ENCODE measurements at places on chromosomes 5 and 9.

- no peak overlapping the region for H3K27ac ChIP-seq
- peaks cover 19% of the 10 kb centered on the region for H3K27me3 ChIP-seq
- DNase-seq: no peak
- no peaks in the 10 kb centered on the region for H3K36me3 ChIP-seq
These were observed 37.1 kb upstream of the LRRC14B start for GRCh38 chr5:154236-154635.

GRCh38 chr9:78040726-78041125 is 9.1 kb upstream of the GNAQ start:
- H3K27ac ChIP-seq: no peak overlapping the region
- H3K4me1 ChIP-seq: no peaks in the 10 kb centered on the region
- peaks cover 29% of the 10 kb centered on the region for H3K27me3 ChIP-seq
- no peak overlapping the region for H3K4me3 ChIP-seq

DNA sequence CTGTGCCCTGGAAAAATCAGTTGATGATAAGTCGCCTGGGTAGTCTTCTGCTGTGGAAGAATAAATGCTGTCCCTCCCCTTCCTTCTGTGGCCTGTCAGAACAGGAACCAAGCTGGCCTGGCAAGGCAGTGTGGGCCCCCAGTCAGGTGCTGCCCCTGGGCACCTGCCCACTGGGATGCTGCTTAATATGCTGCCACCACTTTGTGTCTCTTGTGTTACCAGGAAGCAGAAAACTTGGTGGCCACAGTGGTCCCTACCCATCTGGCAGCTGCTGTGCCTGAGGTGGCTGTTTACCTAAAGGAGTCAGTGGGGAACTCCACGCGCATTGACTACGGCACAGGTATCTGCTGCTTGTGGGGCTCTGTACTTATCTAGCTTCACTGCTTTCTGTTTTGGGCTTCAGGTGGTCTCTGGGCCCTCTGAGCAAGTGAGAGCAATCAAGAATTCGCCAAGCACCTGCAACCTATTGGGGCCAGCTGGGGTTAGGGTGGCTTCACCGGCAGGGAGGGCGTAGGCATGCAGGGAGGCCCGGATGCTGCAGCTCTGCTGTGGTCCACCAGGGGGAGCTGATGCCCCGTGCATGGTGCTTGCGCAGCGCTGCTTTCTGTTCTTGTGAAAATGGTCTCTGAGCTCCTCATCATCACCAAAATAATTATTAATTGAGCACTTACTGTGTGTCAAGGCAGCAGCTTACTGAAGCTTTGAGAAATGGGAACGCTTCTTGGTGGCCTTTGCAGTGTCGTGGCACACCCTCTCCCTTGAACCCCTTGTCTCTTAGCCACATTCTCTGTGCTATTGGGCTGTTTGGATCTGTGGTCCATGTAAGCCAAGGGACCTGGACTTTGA is 20.3 kb downstream of the PTPA start:
- peaks cover 31% of the 10 kb centered on the region for H3K36me3 ChIP-seq
- H3K4me1 ChIP-seq: peaks cover 12% of the 10 kb centered on the region
- H3K27me3 ChIP-seq: no peaks in the 10 kb centered on the region
- no peak overlapping the region for H3K27ac ChIP-seq
- DNase-seq: peak; percentile 70

GRCh38 chr5:113242481-113243348 is 192.1 kb downstream of the TSSK1B start:
- no peak for DNase-seq
- H3K4me1 ChIP-seq: no peaks in the 10 kb centered on the region
- no peak overlapping the region for H3K4me3 ChIP-seq
- no peaks in the 10 kb centered on the region for H3K36me3 ChIP-seq

DNA sequence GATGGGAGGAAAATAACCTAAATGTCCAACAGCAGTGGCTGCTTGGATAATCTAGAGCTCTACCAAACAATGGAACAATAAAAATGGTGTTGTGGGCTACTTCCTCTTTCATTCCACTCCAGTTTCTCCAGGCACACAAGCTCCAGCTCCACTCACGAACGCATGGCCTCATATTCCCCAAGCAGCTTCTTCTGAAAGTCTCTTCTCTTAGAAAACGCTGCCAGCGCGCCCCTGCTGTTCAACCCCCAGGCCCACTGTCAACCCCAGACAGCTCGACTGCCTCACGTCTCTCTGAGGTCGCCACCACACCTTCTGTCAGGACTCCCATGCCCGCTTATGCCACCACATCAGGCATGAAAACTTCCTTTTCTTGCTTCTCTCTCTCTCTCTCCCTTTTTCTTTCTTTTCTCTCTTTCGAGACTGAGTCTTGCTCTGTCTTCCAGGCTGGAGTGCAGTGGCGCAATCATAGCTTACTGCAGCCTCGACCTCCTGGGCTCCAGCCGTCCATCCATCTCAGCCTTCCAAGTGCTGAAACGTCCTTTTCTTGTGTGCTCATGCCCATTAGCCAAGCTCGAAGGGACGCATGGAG is 16.2 kb downstream of the OR2V2 start:
- peaks cover 61% of the 10 kb centered on the region for H3K27me3 ChIP-seq
- no peaks in the 10 kb centered on the region for H3K36me3 ChIP-seq
- peaks cover 44% of the 10 kb centered on the region for H3K4me1 ChIP-seq
- H3K27ac ChIP-seq: peak overlapping the region; percentile 86

DNA sequence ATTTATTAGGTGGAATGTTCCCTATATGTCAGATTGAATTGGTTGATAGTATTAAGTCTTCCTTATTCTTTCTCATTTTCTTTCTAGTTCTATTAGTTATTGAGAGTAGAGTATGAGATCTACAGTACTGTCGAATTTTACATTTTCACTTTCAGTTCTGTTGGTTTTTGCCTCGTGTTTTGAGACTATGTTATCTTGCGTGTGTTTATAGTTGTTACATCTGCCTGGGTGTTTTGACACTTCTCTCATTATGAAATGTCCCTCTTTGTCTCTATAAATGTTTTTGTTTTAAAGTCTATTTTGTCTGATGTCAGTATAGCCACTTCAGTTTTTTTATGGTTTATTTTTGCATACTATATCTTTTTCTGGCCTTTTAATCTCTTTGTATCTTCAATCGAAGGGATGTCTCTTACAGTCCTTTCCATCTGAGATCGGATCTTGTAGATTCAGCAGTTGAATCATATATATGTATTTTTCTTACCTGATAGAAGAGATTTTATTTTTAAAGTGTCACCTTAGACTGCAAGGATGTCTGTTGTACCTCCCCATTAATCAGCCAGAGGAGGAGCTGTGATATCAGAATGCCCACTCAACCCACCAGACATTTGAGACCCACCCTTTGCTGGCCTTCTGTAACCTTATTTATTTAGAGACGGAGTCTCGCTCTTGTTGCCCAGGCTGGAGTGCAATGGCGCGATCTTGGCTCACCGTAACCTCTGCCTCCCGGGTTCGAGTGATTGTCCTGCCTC is 20.7 kb downstream of the EHMT1 start:
- no peaks in the 10 kb centered on the region for H3K27me3 ChIP-seq
- H3K27ac ChIP-seq: peak overlapping the region; percentile 70
- DNase-seq: no peak

DNA sequence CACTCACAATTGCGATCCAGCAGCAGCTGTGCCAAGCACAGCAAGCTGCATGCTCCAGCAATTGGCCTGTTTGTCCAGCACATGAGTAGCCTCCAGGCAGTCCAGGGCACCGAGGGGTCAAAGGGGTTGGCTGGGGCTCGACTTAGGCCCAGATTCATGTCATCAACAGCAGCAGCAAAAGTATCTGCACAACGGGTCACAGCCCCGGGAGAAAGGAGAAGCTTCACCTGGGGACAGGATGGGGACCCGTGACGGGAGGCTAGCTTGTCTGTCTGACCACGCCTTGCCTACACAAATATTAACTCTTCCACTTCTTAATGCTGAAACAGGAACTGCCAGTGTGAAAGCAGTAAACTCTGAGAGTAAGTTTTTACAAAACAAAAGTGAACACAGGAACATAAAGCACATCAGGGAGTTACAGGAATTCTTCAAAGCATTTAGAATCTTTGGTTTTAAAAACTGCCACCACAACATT is 191.2 kb downstream of the PIK3R1 start:
- H3K27ac ChIP-seq: peak overlapping the region; percentile 67
- DNase-seq: no peak
- H3K27me3 ChIP-seq: no peaks in the 10 kb centered on the region
- no peak overlapping the region for H3K4me3 ChIP-seq

- no peak for DNase-seq
- no peaks in the 10 kb centered on the region for H3K36me3 ChIP-seq
- H3K27ac ChIP-seq: no peak overlapping the region
These were observed 83.0 kb downstream of the ZNF462 start for GRCh38 chr9:106945727-106946660.

DNA sequence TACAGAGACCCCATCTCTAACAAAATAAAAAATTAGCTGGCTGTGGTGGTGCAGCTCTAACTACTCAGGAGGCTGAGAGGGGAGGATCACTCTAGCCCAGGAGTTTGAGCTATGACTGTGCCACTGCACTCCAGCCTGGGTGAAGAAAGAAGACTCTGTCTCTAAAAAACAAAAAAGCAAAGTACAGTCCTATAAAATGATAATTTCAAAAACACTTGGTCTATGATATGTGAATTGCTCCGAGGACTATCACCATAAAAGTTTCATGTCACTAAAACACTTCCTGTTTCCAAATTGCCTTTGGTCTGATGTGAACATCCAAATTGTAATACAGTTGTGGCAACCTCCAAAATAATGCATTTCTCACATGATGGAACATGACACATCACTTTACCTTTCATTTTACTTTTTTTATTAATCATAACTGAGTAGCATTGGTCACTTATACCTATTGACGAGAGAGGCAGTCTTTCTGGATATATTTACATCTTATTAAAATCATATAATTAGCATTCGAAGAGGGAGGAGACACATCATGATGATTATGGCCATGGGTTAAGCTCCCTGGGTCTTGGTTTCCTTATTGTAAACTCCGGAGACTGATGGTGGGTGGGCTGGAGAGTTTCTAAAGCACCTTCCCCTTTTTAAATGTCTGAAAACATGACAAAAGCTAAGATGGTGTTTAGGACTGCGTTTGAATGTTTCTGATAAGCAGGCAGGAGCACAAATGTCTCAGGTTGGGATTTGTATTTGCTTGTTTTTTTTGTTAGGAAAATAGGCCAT is 25.8 kb upstream of the CD180 start:
- no peaks in the 10 kb centered on the region for H3K27me3 ChIP-seq
- no peaks in the 10 kb centered on the region for H3K36me3 ChIP-seq
- H3K27ac ChIP-seq: peak overlapping the region; percentile 96
- DNase-seq: no peak
- peaks cover 37% of the 10 kb centered on the region for H3K4me1 ChIP-seq
- H3K4me3 ChIP-seq: peak overlapping the region; percentile 68

GRCh38 chr5:179854356-179854755 is 4.3 kb downstream of the MRNIP start:
- H3K4me3 ChIP-seq: no peak overlapping the region
- H3K36me3 ChIP-seq: peaks cover 14% of the 10 kb centered on the region
- H3K27ac ChIP-seq: no peak overlapping the region

- no peaks in the 10 kb centered on the region for H3K4me1 ChIP-seq
- H3K27me3 ChIP-seq: peaks cover 11% of the 10 kb centered on the region
- no peak overlapping the region for H3K27ac ChIP-seq
- H3K4me3 ChIP-seq: no peak overlapping the region
- no peaks in the 10 kb centered on the region for H3K36me3 ChIP-seq
These were observed 818 bp upstream of the OBP2A start for GRCh38 chr9:135544981-135545635.

DNA sequence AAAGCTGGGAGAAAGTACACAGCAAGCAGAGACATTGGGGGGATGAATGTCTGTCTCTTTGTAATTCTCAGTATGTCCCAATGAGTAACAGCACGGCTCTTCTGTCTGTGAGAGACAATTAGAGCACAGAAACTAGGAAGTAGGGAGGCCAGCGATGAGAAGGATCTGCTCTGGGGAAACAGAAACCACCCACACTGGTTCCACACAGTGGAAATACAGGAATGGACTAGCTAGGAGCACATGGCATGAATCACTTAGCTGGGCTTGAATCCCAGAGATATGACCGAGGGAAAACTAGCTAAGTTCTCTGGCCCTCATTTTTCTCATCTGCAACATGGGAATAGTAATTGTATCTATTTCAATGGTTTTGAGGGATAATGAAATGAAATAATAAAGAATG is 895.9 kb downstream of the TLE4 start:
- H3K27ac ChIP-seq: no peak overlapping the region
- no peak for DNase-seq
- no peak overlapping the region for H3K4me3 ChIP-seq
- no peaks in the 10 kb centered on the region for H3K27me3 ChIP-seq
- H3K4me1 ChIP-seq: peaks cover 7% of the 10 kb centered on the region

DNA sequence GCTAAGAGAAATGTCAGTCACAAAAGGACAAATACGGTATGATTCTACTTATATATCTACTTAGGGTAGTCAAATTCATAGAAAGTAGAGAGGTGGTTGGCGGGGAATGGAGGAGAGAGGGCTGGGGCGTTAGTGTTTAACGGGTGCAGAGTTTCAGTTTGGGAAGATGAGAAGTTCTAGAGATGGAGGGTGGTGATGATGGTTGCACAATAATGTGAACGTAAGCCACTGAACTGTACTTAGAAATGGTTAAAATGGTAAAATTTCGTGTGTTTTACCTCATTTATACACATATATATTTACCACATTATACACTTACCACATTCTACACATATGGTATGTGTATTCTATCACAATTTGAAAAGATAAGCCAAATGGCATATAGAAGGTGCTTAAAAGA is 35.7 kb downstream of the LSM11 start:
- no peak overlapping the region for H3K27ac ChIP-seq
- no peak overlapping the region for H3K4me3 ChIP-seq
- no peaks in the 10 kb centered on the region for H3K27me3 ChIP-seq
- no peaks in the 10 kb centered on the region for H3K4me1 ChIP-seq

GRCh38 chr9:108568093-108568492 is 287.7 kb downstream of the ACTL7B start:
- H3K36me3 ChIP-seq: no peaks in the 10 kb centered on the region
- no peaks in the 10 kb centered on the region for H3K4me1 ChIP-seq
- DNase-seq: no peak
- no peaks in the 10 kb centered on the region for H3K27me3 ChIP-seq

DNA sequence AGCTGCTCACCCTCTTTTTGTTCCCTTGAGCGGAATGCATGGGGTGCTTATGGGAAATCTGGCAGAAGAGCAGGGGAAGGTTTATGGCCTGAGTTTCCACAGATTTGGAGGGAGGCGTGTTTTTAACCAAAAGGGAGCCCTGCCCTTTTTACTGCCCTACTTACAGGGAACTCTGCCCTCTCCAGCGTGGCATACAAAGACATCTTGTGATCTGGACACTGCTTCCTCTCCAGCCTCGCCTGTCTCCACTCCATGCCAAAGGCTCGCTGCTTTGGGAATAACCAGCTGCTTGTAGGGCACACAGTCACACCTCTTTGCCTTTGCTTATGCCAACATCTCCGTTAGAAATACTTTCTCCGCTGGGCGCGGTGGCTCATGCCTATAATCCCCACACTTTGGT is 314.2 kb downstream of the ARHGAP26 start:
- peaks cover 3% of the 10 kb centered on the region for H3K36me3 ChIP-seq
- H3K27ac ChIP-seq: no peak overlapping the region
- no peaks in the 10 kb centered on the region for H3K27me3 ChIP-seq
- no peak overlapping the region for H3K4me3 ChIP-seq
- no peak for DNase-seq

DNA sequence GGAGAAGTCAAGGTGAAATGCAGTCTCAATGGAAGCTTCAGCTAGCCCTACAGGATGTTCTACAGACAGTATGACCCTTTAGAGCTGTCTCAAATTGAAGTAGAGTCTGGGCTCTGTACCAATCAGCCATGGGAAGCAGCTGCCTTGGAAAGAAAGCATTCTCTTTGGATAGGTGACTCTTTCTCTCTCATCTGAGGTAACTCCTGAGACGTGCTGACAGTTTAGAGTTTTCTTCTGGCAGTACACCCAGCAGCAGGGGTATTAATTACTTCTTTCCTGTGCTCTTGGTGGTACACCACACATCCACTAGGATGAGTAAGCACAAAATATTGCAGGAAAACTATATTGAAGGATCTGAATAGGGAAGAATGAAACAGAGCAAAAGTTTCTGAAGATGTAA is 329.6 kb upstream of the RGMB start:
- no peaks in the 10 kb centered on the region for H3K4me1 ChIP-seq
- H3K27me3 ChIP-seq: peaks cover 1% of the 10 kb centered on the region
- no peak for DNase-seq
- H3K36me3 ChIP-seq: no peaks in the 10 kb centered on the region
- no peak overlapping the region for H3K27ac ChIP-seq
